ENCODE measurements at places on chromosomes 13 and 19. TPM values are rescaled to one million over a fixed set of nuclear protein-coding genes. Genes with fewer than 3 reads are reported as not detected.

DNA sequence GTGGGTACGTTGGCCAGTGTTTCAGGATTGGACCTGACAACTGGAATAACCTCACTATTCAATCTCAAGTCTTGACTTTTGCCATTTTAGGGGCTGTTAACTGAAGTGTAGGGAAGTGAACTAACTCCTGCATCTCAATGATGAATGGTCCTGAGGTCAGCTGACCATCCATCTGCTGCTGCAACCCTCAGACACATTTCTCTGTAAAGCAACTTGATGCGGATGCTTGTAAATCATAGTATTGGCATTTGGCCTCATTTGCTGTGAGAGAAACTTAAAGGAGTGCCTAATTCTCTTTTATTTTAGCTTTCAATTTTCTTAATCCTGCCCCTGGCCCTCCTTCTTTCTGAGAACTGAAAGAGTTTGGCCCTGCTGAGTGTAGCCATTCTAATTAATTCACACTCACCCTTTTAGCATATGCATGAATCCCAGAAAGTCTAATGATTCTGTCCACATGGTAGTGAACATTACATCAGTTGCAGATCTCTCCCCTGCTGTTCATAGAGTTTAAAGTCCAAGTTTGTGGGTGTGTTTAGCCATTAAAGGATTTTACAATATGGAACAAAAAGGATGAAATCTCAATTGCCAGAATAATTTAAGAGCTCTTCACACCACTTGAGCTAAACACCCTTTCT is 1531.4 kb upstream of the SLC10A2 start:
- DNase-seq: no peak

GRCh38 chr19:29812080-29812880 is 489 bp downstream of the CCNE1 start:
- no peak for DNase-seq

- DNase-seq: no peak
Measured at GRCh38 chr19:4712771-4713170, 10.9 kb downstream of the DPP9 start.

GRCh38 chr13:97242755-97243497 is 20.8 kb downstream of the MBNL2 start:
- DNase-seq: no peak

The ATP1A3 gene
- total RNA-seq: 0.06 TPM

DNA sequence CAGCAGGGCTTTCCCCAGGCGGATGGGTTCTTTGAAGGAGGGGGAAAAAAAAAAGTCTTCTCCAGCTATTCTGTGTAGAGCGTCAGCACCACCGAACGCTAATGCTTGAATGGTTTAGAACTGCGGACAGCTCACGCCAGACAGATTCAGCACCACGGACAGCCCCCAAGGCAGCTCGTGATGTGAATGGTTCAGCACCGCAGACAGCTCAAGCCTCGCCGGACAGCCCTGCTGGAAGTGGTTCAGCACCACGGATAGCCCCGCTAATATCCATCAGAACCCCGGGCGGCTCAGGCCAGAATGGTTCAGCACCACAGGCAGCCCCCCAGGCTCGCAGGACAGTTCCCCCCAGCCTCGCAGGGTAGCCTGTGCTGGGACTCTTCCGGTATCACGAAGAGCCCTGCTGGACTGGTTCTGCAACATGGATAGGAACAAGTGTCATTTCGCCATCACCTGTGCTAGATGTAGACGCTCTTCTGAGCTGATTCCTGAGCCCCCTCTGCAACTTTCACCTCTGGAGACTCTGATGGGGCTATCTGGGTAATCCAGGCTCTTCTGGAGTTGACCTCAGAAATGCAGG is 4.9 kb upstream of the SMIM17 start:
- DNase-seq: peak; percentile 29

DNA sequence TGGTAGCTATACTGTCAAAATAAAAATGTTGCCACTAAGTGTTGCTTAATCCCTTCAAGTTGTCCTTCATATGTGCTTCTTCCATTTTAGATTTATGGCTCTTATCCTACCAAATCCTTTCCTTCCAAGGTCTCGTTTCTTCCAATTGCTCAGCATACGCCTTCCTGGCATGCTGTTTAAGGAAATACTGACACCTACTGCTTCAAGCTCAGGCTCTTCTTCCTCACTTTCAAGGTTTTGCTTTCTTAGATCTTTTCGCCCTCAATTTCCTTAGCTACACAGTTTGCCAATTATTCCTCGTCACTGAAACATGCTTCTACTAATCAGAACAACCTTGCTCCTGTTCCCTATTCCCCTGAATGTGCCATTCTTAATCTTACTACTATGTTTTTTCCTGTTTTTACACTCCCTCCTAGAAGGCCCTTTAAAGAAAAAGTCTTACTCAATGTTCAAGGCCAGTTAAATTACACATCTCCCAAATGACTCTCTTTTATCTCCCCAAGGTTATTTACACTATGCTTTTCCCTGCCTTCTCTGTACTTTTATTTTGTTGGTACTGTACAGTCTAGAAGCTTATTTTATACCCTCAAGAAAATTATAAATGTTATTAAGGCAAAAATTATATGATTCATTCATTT is 343.1 kb downstream of the MZT1 start:
- no peak for DNase-seq

The PGLYRP2 gene
- not detected for total RNA-seq

The TSHZ3 gene
- total RNA-seq: 5.9 TPM

DNA sequence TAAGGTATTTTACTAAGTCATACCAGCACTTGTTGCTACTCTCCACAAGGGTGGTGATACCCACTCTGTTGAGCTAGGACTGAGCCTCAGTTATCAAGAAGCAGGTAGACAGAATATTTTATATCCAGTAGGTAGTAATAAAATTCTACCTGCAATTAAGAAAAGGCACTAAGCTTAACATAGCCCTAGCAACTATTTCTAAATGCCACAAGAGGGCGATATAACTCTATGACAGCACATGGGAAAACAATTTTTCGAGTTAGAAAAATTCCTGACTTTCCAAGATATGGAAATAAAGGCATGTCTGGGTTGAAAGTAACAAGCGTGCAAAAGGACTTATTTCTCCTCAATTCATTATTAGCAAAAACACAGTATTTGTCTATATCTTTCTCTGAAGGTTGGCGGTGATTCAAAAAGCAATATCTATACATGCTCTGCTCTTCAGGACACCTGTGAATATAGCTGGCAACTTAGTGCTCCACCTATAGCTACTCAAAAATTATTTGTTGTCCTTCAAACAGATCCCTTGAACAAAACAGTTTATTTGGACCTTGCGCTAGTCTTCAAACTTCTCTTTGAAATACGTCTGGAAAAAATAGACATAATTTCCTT is 14.7 kb downstream of the CCDC169 start:
- DNase-seq: no peak

DNA sequence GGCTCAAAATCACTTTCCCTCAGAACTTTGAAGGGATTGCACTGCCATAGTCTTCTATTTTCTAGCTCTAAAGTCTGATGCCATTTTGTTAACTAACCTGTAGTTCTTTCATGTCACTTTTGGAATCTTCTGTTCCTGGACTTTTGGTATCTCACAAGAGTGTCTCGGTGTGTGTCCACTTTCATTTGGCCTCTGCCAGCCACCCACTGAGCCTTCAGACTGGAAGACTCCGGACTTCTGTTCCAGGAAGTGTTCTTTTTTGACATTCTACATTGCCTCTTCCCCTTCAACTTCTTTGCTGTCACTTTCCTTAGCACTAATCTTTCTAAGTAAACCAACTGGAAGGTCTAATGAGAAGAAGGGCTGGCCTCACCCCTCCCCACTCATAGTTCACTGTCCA is 25.0 kb upstream of the LAMP1 start:
- DNase-seq: no peak

GRCh38 chr13:26771796-26772195 is 11.2 kb upstream of the GPR12 start:
- DNase-seq: no peak

GRCh38 chr19:46489445-46490272 is 6.0 kb downstream of the PNMA8B start:
- no peak for DNase-seq

The KLHL1 gene
- total RNA-seq: 0.34 TPM

- DNase-seq: no peak
Measured at GRCh38 chr19:35557539-35558399, 5.7 kb downstream of the ATP4A start.

GRCh38 chr13:33543631-33544265 is 258.2 kb upstream of the STARD13 start:
- no peak for DNase-seq

GRCh38 chr13:51630288-51630615 is 46.0 kb downstream of the WDFY2 start:
- no peak for DNase-seq

Data from glomerular endothelial cell (primary cell).